AG09319 (cell line): ENCODE measurements at places on chromosomes 1 and 21.

DNA sequence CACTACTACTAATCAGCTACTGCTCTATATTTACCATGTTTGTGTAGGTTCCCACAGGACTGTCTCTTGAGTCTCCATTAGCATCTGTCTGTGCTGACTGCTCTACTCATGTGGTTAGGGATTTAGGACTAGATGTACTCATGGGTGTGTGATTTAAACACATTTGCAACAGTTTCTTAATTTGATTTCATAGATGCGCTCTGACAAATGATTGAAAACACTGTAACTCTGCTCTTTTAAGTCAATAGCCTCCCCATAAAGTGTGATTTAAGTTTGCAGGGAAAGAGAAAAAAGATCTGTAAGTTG lies 809.3 kb downstream of the NCAM2 start:
- DNase-seq, result no peak

DNA sequence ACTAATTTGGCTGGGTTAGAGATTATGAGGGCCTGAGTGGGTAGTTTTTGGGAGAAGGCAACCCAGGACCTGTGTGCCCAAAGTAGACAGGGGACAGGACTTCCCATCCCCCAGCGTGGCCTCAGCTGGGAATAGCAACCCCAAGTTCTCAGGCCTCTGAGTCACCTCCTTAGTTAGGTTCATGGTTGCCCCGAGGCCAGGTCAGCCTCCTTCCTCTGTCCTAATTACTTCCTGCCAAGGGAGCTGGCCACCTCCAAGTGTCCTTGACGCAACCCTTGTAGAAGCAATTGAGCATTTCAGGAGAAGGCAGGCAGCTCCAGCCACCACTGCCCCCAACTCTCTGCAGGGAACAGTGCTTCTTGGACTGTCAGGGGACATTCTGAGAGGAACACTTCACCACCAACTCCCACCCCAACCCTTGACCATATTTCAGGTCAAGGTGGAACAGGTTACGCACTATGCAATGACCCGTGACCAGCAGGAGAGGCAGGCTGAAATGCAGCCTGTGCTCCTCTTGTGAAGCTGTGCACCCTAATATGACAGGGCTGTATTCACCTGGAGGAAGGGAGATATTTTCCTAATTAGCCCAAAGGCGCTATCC lies 5.1 kb upstream of the NT5C1A start:
- DNase-seq, result no peak

- no peak for DNase-seq
Observed at GRCh38 chr1:86787621-86788020, 83.2 kb downstream of the SH3GLB1 start.

GRCh38 chr1:12052008-12052573 lies 11.0 kb upstream of the TNFRSF8 start:
- peak; percentile 52 for DNase-seq

GRCh38 chr1:243301059-243301458 lies 45.2 kb downstream of the SDCCAG8 start:
- no peak for DNase-seq

- no peak for DNase-seq
Observed at GRCh38 chr1:25066731-25067517, 136.8 kb upstream of the RUNX3 start.

DNA sequence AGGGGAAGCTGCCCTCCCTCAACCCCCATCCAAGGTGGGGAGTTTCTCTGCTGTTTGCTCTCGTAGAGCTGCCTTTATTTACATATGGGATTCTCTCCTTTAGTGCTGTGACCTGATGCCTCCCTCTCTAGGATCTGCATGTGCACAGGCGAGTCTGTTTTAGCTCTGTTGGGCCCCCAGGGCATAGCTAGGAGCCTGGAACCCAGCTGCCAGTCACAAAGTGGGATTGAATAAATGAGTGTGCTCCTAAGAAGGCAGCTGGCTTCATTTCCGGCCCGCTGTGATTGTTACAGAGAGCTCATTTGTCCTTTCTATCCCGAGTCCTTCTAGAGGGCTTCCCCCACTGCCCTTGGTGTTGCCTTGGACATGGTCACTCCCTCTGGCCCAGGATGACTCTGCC lies 176.6 kb downstream of the GRIK3 start:
- no peak for DNase-seq

DNA sequence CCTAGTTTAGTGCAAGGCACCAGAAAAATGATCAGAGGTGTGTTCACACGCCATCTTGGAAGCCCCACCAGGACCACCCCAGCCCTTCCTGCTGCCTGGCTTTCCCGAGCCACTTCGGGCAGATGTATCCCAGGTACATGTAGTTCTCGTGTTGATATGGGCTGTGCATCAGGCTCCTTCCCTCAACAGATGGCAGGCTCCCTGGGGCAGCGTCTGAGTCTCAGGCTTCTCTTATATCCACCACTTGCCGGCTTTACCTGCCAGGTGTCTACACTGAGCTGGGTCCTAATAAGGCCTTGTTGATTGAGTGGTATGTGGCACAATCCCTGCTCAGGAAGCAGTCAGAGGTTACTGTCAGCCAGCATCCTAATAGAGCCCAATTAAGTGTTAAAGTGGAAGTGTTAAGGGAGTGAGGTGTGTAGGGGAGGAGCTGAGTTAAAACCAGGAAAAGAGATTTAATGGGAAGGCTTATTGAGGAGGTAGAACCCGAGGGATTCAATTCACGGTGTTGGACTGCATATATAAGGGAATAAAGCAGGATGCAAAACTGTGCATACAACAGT lies 8.5 kb downstream of the GPA33 start:
- no peak for DNase-seq

- DNase-seq, result no peak
Observed at GRCh38 chr1:171623651-171624331, 1.7 kb downstream of the MYOCOS start.

DNA sequence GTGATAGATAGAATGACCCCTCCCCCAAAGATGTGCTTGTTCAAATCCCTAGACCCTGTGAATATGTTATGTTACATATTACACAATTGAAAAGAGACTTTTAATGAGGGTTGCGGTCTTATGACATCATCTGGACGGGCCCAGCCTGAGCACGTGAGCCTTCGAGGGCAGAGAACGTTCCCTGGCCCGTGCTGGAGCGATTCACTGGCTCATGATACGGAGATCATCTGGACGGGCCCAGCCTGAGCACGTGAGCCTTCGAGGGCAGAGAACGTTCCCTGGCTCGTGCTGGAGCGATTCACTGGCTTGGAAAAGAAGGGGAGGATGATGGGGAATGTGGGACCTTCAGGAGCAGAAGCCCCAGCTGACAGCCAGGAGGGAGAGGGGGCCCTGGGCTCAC lies 34.4 kb upstream of the COL18A1 start:
- no peak for DNase-seq

DNA sequence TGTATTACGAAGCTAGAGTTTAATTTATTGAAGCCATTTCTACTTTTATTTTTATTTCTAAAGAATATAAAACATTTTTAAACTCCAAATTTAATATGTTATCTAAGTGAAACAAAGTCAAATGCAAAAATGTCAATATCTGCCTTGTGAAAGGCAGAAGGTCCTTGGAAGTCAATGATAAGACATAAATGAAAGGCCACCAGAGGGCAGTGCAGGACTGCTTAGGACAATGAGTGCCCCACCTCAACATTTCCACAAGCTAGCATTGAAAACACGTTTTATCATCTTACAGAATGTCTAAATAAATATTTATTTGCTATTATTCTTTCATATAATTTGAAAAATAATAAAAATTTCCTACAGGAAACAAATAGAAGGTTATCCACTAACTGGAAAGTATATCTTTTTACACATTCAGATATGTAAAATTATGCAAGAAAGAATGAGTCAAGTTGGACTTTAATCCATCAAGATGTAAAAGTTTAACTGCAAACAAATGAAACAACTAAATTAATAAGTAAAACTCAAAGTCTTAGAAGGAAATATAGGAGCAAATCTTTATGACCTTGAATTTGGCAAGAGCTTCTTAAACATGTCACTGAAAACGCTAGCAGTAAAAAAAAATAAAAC lies 140.1 kb upstream of the FMN2 start:
- peak; percentile 48 for DNase-seq

DNA sequence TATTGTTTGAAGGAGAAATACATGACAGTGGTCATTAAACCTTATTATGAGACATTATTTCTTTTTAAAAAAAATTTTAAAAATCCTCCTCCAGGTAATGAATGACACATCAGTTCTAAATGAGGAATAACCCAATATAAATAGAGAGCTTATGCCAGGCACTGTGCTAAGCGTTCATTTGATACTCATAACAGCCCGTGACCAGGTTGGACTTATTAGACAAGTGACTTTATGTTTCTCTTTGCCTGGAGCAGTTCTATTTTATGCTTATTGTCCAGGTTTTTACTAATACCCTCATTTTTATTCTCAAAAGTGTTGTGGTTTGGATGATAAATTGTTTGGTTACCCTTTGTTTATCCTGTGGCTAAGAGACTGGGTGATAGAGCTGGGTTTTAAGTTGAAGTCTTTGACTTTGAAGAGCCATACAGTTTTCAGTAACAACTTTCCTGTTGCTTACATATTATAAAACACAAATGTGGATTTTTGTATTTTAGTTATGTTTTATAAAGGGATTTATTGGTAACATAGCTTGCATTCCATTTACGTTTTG lies 84.2 kb downstream of the RABGAP1L start:
- DNase-seq, result no peak

GRCh38 chr1:3558036-3558726 lies 53.1 kb downstream of the MEGF6 start:
- no peak for DNase-seq
